Kidney (tissue), 22 donors: ENCODE measurements at places on chromosomes 2 and 18. TPM values are rescaled to one million over a fixed set of nuclear protein-coding genes. Genes with fewer than 3 reads are reported as not detected.

PLEKHM3 gene
- polyA plus RNA-seq, result 4.2 TPM

MC4R gene
- polyA plus RNA-seq, result not detected

TACR1 gene
- 0.49 TPM for polyA plus RNA-seq

- DNase-seq, result no peak
Measured at GRCh38 chr2:143823876-143824275, 694.7 kb downstream of the ARHGAP15 start.

DNA sequence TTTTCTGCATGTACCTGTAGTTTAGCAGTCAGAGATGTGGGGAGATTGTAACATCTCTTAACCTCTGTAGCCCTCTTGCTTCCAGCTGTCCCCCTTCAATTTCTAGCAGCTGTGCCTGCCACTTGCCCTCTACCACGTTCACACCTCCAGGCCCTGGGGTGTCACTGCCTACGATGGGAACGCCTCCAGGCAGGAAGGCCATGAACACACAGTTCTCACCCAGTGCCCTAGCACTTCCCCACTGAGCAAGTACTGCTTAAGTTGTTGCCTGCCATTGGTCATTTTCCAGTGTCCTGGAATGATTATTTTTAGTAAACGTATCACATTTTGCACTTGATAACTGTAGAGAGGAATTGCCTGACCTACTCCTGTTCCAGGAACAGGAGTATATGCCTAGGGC is 77.1 kb upstream of the B3GNT7 start:
- no peak for DNase-seq

- no peak for DNase-seq
Measured at GRCh38 chr2:44772131-44772530, 169.4 kb upstream of the SIX3 start.

DNA sequence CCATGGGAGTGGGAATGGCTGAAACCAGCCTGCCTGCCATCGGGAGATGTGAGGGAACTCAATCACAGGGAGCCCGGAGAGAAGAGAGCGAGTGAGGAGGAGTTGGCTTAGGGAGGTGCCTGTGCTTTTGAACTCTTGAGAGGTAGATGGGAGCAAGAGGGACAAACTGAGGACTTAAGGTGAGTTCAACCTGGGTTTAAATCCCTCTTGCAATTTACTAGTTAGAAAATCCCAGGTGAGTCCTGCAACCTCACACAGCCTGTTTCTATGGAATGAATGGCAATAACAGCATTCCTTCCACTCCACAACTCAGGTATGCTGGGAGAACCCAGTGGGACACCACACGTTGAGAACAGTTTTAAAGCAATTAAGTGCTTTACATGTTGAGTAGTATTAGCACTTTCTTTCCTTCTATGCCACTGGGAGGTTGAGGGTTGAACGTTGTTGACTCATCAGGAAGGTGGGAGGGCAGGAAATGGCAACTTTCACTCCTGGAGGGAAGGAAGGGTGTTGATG is 57.3 kb downstream of the VIT start:
- DNase-seq, result no peak

GRCh38 chr2:54287532-54287931 is 31.5 kb upstream of the TSPYL6 start:
- no peak for DNase-seq

DNA sequence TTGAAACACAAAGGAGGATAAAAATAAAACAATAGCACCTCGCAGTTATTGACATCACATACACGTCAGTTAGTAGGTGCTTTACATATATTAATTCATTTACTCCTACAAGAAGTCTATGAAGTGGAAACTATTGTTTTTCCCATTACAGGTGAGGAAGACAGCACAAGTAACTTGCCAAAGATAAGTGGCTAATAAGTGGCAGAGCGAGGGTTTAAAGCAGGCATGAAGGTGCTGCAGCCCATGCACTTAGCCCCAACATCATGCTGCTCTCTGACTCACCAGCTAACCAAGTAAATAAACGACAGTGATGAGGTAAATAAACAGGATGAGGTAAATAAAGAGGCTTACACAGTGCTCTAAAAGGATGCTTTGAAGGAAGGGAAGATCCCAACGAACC is 498.6 kb upstream of the ZEB2 start:
- no peak for DNase-seq

DNA sequence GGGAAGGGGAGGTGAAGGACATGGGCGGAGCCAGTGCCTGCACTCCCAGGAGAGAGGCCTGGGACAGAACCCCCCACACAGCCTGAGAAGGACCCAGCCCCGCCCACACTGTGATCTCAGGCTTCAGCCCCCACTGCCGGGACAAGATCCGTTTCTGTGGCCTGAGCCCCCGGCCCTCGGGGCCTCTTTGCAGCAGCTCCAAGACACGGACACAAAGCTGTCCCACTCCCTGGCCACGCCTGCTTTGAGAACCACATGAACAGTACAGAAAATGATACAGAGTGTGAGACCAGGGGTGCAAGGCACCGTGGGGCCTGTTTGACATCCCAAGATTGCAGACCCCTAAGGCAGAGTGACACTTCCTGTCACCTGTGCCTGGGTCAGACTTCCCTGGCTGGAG is 74.5 kb downstream of the TWIST2 start:
- DNase-seq, result no peak

- DNase-seq, result no peak
Measured at GRCh38 chr18:27301615-27302378, 116.7 kb upstream of the CHST9 start.

GRCh38 chr18:22544626-22545025 is 126.9 kb upstream of the CTAGE1 start:
- DNase-seq, result no peak

- DNase-seq, result no peak
Measured at GRCh38 chr2:18104595-18105224, 226.2 kb downstream of the KCNS3 start.
